ENCODE measurements at places on chromosomes 11 and 22.

DNA sequence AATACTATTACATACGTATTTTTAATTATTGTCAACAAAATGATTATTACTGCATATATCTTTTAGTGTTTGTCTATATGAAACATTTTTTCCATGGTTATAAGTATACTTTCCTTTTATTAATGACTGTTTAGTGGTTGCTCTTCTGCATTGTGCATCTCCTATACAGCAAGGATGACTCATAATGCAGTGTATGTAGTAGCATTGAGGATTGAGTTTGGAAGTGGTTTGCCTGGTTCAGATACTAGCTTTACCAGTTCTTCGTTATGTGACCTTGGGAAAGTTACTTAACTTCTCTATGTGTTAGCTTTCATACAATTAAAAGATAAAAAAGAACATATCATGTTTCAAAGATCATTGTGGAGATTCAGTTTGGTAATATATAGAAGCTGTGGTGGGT is 44.1 kb downstream of the CHORDC1 start:
- DNase-seq = no peak

DNA sequence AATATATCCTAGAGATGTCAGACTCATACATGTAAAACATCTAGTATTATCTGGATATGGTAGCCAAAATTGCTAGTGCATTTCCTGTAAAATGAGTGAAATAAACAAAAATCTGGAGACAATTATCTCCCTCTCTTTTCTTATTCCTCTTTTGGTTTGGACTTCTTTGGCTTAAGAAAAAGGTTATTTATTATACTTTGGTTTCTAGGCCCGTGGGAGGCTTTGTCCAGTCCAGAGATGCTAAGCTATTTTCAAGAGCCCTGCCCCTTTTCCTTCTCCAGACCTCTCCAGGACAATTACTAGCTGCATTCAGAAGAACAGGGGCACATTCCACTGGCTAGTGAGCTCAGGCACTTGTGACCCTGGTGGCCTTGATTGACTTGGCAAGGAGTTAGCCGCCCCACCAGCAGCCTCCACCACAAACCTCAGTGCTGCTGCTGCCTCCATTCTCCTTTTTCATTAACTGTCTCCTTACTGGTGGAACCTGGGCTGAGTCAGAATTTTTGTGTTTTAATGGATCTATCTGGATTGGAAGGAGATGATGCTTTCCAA is 747.3 kb upstream of the TENM4 start:
- no peak for DNase-seq

GRCh38 chr11:10305262-10305963 is 540 bp downstream of the ADM start:
- no peak for DNase-seq

GRCh38 chr11:103453915-103454709 is 344.9 kb downstream of the DYNC2H1 start:
- DNase-seq = no peak

GRCh38 chr11:59198726-59199125 is 14.0 kb downstream of the MPEG1 start:
- DNase-seq = no peak

DNA sequence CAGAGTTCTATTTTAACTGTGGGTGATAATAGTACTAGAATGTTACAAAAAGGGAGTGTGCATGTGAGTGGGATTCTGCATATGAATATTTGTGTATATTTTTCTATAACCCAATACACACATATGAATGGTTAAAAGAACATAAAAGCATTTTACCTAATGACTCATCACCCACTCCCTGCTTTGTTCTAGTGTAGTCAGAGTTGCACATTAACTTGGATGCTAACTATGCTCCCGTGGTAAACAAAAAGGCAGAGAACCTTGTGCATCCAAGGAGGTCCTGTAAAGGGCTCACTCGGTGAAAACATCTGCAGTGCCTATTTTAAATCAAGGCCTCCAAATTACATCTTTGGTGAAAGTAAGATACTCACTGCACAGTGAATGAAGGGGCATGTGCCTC is 1289.4 kb downstream of the LRRC4C start:
- no peak for DNase-seq

DNA sequence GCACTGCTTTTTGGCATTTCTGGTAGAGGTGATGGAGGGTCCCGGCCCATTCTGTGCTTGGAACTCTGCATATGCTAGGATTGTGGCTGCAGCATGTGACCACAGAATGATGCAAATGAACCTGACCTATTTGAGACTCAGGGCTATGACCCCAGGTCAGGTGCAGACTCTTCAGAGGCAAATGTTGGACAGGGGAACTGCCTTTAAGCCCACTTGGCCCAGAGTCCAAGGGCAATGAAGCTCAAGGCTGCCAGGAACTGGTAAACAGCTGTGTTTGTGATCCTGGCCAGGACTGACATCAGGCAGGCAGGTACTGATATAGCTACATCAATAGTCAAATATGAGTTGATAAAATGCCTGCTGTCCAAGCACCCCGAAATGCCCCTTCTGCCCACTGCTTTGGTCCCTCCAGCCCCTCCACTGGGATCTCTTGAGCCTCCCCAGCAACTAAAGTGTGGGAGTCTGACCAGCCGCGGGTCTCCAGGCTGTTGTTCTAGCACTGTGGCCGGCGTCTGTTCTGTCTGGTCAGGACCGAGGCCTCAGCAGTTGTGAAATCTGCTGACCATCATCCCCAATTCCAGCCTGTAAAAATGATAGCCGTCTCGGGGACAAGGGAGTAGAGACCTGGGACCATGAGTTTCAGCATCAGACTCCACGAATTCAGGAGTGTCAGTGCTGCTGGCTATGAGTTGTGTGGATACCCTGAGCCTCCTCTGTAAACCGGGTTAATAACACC is 82.4 kb upstream of the EIF3D start:
- no peak for DNase-seq

- DNase-seq = no peak
These were observed 58.8 kb downstream of the LIF start for GRCh38 chr22:30187529-30188407.

- no peak for DNase-seq
These were observed 734 bp downstream of the C11orf58 start for GRCh38 chr11:16738947-16739815.

DNA sequence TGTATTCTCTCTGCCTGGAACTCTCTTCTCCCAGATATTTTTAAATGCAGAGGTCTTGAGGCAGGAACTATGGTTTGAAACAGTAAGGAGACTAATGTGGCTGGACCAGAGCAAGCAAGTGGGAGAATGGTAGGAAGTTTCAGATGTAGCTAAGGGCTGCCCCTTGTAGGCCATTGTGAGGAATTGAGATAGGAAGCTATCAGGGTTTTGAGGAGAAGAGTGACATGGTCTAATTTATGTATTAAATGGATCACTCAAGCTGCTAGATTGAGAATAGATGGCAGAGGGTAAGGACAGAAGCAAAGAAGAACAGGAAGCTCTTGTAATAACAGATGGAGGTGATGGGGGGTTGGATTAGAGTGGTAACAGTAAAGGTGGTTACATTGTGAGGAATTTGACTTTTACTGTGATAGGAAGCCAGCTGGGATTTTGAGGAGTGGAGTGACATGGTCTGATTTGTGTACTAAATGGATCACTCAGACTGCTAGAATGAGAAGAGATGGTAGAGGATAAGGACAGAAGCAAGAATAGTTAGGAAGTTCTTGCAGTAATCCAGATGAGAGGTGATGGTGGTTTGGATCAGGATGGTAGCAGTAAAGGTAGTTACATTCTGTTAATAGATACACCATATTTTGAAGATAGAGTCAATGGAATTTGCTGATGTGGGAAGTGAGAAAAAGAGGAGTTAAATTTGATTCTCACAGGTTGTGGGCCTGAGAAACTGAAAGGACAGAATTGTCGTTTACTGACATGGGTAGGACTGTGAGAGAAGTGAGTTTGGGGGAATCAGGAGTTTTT is 63.0 kb downstream of the HIPK3 start:
- no peak for DNase-seq

DNA sequence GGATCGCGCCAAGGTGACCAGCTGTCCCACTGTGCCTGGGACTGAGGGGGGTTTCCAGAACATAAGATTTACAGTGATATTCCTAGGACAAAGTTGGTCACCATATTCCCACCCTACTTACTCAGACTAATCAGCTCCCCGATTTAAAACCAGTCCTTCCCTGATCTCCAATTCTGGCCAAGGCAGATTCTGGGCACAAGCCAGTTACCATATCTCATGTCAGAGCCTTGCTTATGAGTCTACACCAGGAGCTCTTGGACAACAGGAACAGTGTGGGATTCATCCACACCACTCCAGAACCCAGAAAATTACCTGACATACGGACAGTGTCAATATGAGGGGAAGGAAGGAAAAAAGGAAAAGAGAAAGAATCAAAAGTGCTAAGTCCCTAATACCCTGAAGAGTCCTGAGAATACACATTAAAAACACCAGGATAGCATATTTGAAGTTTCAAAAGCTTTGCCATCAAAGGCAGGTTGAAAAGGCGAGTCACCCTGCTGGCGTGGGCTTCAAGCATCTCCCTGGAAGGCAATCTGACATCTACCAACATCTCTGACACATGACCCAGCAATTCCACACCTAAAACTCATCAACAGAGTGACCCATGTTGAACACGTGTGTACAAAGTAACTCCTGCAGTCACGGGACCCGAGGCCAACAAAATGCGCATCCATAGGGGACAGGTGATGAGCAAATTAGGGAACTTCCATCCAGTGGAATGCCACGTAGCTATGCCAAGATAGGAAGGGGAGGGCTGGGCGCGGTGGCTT is 8.0 kb upstream of the IL2RB start:
- DNase-seq = no peak

DNA sequence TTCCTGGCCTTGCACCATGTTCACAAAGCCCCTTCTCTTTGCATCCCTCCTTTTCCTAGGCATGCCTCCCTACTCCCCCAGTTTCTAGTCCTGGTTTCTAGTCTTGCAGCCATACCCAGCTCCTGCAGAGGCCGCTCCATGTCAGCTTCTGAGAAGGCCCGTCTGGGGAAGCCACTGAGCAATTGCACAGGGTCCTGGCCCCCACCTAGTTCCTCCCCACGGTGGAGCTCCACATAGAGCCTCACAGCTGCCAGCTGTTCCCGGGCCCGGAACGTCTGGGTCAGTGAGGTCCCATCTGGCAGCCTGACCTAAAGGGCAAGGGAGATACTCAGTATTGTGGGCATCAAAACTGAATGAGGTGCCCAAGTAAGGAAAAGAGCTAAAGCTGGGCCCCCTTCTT is 2.2 kb downstream of the UBXN1 start:
- no peak for DNase-seq

DNA sequence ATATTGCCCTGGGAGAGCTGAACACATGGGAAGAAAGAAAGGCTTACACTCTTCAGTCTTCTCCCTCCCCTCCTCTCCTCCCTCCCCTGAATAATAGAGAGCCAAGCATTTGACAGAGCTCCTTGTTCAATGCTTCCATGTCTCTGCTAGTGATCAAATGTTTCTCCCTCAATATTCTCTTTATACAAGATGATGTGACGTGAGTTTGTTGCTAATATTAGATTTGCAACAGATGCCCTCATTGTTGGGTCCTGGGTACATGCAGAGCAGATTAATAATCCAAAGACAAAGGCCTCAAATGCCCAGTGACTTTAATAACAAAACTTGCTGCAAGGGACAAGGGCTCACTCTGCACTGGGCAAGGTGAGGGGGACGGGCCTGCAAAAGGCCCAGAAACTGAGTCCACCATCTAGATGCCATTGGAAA is 7.1 kb upstream of the ENDOD1 start:
- DNase-seq = no peak

DNA sequence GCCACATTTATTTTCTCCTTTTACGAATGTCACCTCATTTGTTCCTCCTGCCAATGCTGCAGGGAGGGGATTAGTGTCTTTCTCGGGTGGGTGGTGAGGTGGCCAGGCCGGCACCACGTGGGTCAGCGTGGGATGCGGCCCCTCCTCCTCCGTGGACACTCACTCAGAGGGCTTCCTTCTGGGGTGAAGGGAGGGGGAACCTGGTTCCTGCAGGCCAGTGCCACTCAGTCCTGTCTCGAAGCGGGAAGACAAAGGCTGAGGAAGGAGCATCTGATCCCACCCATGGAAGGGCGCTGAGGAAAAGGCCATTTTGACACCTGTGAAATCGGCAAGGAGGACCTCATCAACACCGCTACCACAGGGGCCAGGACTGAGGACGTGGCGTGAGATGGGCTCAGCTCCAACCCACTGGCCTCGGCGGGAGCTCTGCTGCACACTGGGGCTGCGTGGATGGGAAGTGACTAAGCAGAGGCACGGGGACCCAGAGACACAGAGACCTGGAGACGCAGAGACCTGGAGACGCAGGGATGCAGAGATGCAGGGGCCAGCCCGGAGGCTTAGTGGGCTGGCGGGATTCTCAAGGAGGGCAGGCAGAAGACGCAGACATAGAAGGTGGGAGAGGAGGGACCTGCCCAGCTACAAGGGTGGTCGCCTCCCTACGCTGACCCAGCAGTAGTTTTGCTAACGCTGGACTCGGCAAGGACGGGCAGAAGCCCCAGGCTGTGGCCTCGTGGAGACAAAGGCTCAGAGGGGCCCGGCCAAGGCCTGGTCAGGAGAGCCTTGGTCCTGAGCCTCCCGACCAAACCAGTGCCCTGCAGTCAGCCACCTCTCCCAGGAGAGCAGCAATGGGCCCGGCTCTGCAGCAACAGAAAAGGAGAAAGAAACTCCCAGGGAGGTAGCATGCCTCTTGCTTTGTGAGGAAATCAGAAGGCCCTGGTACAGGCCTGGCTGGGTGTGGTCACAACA is 1071.2 kb downstream of the BRD1 start:
- no peak for DNase-seq

- no peak for DNase-seq
These were observed 14.4 kb downstream of the PRSS23 start for GRCh38 chr11:86814775-86815174.

- DNase-seq = no peak
These were observed 515 bp downstream of the BACE1 start for GRCh38 chr11:117315285-117316196.

DNA sequence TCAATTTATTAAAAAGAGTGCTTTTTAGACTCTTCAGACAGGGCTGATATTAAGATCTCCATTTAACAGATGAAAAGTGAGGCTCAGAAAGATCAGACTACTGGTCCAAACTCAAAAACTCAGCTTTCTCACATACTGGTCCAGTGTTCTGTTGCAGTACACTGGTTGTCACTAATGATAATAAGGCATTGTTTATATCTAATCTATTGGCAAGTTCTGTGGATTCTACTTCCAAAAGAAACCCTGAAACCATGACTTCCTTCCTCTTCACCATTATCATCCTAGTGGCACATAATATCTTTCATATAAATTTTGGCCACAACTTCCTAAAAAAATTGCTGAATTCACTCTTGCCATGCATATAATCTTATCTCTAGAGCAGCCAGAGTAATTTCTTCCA is 36.9 kb downstream of the F2 start:
- no peak for DNase-seq

DNA sequence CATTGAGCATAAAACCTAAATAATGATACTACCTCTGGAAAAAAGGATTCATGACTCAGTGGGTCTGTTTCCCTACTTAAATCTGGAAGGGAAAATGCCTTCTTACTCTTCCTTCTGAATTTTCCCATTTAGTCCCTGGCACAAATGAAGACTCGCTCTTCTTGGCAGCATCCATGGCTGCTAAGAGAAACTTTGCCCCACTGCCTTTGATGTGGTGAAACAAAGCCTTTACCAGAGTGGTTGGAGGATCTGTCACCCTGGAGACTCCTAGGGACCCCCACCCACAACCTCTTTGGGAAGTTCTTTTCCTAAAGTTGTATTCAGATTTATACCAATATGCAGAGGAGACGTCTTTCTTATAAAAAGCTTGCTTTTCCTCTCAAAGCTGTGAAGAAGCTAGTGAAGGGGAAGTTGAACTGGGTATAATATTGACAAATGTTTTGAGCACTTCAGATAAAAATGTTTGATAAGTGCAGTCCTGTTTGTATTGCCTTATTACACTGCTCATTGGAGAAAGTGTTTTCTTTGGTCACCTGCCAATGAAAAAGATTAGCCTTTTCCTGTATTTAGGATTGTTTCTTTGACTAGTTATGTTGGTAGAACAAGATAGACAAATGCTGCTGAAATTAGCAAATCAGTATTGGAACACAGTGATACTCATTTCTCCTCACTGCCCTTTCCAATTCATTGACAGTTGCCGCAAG is 77.3 kb downstream of the ARFGAP2 start:
- DNase-seq = no peak

Data from memory B cell (primary cell).